ENCODE measurements at places on chromosomes 16 and 17.

GRCh38 chr17:75269844-75270217, 1.2 kb downstream of the MIF4GD start:
- no peak for DNase-seq

DNA sequence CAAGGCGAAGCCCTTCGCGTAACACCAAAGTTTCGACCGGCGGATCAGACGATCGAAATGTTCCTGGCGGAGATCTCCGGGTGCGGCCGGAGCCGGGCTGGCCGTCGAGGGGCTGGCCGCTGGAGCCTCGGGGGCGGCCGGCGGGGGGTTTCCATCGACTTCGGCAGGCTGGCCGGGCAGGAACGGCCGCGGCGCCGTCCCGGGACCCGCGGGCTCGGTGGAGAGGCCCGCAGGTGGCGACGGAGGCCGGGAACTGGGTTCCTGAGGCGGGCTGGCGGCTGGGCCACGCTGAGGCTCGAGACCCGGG, 1.1 kb downstream of the EPOP start:
- DNase-seq = no peak

GRCh38 chr16:53664724-53665345, 38.8 kb downstream of the RPGRIP1L start:
- DNase-seq = no peak

- no peak for DNase-seq
Measured at GRCh38 chr17:77779711-77780539, 178.6 kb upstream of the TNRC6C start.

DNA sequence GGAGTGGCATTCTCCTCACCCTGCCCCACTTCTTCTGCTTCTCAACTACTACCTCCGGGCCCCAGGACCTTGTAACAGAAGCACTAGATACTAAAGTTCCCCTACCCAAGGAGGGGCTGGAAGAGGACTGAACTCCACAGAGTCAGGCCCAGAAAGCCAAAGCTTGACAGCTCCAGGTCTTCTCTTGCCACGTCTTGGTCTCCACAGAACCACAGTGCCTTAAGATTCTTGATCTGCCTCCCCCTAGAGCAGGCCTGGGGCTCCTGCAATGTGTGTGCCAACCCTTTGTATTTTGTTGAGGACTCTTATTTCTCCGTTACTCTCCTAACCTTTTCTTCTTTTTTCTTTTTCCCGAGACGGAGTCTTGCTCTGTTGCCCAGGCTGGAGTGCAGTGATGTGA, 4.0 kb downstream of the SLC16A13 start:
- DNase-seq = no peak

DNA sequence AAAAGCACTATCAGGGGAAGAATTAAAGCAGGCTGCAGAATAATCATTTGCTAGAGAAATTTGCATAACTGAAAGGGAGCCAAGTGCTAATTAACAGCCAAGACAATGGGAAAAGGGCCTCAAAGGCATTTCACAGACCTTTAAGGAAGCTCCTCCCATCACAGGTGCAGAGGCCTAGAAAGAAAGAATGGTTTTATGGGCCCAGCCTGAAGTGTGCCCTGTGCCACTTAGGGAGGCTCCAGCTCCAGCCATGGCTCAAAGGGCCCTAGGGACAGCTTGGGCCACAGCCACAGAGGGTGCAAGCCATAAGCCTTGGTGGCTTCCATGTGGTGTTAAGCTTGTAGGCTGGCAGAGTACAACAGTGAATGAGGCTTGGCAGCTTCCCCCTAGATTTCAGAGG, 50.1 kb downstream of the RNF112 start:
- no peak for DNase-seq
